Fibroblast of skin of right quadriceps (primary cell): ENCODE measurements at places on chromosomes 2 and 18.

DNA sequence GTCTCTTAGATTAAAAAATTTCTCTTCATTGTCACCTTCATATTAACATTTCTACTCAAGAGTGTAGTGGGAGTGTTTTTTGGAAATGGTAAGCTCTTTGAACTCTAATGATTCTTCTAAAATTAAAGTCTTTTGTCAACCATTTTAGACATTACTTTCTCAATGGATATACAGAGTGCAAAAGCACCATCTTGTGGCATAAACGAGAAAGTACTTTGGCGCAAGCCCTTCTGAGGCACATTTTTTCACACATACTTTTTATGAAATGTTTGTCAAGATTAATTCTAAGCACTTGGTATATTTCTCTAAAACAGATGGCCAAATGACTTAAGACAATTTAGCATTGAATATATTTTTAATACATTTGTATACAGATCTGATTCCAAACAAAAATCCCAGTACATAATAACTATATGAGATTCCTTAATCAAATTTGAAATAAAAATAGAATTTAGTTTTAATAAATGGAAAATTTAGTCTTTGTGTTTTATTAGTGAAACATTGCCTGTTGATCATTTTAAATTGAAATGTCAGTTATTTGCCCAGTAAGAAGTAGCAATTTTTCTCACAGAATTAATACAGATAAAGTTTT lies 63.3 kb upstream of the GALNT5 start:
- peak; percentile 69 for DNase-seq

- DNase-seq, result no peak
These were observed 72.6 kb downstream of the EMX1 start for GRCh38 chr2:72989770-72990556.

- peak; percentile 96 for DNase-seq
These were observed 22.2 kb downstream of the NFE2L2 start for GRCh38 chr2:177242121-177242987.

DNA sequence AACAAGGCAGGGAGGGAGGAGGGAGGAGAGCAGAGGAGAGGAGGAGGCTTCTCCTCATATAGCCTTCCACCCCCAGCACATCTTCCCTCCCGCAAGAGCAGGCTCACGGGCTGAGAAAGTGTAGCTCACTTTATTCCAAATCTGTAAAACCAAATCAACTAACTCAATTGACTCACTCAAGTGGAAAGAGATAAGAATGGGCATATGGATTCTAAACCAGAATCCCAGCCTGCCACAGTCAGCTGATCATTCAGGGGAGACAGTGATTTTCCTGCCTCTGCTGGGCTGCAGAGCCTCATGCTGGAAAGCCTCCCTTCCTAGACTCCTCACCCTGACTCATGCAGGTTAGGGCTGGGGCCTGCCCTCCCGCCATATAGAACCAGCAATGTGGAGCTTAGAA lies 4.2 kb upstream of the TWSG1 start:
- DNase-seq, result no peak

DNA sequence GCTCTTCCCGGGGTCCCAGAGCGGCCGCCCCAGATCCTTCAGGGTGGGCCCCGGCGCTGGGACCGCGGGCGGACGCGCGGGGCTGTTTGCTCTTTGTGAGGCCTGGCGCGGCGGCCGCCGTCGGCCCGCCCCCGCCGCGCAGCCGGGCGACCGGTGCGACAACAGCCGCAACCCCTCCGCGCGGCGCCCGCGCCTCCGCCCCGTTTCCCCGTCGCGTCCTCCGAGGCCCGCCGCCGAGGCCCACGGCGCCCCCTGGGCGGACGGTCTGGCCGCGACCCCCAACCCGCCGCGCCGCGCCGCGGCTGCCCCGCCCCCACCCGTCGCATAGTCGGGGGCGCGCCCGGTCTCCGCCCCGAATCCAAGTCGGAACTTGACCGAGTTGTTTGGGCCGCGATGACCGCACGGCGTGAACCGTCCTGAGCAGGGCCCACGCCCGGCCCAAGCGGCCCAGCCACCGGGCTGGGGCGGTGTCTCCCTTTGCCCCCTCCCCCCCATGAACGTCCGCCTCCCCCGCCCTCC lies 448 bp downstream of the YPEL5 start:
- DNase-seq, result no peak

- DNase-seq, result no peak
These were observed 98.1 kb downstream of the CRIM1 start for GRCh38 chr2:36453652-36454051.

- DNase-seq, result peak; percentile 89
These were observed 203.5 kb upstream of the TWIST2 start for GRCh38 chr2:238644095-238645081.

- DNase-seq, result no peak
These were observed 44.4 kb upstream of the AGPS start for GRCh38 chr2:177348118-177348654.

DNA sequence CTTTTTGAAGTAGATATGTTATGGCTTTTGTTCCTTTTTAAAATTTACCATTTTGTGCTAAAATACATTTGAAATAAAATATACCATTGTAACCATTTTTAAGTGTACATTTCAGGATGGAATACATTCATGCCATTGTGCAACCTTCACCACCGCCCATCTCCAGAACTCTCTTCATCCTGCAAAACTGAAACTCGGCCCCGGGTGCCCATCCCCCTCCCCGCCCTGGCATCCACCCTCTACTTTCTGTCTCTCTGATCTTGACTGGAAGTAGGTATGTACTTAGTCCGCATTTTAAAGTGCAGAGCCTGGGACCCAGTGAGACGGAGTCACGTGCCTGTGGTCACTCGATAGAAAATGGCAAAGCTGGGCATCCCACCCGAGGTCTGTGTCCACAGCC lies 45.6 kb downstream of the DIPK1C start:
- no peak for DNase-seq

GRCh38 chr2:120805011-120805410 lies 69.3 kb downstream of the GLI2 start:
- DNase-seq, result no peak

DNA sequence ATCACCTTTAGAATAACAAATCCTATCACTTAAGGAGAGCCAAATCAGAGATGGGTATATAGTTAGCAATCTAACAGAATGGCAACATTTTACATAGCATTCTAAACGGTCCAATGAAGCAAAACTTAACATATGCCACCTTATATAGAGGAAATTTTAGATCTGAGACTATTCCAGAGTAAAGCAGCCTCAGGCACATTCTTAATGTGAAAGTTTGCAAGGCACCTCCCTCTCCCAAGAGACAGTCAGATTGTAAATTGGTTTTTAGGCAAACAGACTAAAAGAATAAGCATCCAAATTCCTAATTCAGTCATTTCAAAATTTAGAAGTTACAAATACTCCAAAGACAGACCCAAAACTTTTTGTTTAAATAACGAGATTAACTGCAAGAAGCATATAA lies 292.9 kb downstream of the STK39 start:
- no peak for DNase-seq

DNA sequence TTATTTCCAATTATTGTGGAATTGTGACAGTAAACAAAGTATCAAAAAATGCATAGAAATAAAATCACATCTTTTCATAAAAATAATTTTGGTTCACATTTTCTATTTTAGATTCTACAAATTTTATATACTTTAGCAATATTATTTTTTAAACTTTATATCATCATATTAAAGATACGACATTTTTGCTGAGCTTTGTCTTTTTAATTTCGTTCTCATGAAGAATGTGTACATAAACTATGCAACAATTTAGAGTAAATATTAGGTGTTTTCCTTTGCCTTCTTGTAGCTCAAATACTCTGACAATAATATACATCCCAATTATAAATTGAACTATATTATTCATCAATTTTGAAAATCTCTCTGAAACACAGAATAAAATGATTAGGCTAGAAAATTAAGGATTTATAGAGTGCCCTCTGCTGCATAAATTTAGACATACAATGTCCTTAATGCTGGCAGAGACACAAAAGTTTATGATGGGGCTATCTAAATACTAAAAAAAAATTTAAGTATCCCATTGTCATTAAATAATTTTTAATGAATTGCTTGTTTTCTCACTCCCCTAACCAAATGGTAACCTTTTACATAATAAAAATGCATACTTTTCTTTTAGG lies 45.7 kb downstream of the CCDC102B start:
- DNase-seq, result no peak

DNA sequence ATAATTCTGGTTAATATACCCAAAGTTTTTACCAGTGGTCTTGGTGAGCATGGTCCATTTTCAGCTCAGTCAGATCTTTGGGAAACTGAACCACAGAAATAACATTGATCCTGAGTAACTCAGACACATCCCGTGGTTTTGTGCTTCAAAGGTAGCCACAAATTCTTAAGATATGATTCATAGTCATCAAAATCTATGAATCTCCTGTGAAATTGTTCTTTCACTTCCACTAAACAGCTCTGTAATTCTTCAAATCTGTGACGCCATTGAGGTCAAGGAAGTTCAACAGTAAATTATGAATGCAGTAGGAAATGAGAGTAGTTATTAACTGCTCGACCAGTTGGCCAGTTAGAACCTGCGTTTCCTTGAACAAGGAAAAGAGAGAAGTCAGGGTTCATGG lies 147.3 kb downstream of the IRS1 start:
- DNase-seq, result peak; percentile 97

DNA sequence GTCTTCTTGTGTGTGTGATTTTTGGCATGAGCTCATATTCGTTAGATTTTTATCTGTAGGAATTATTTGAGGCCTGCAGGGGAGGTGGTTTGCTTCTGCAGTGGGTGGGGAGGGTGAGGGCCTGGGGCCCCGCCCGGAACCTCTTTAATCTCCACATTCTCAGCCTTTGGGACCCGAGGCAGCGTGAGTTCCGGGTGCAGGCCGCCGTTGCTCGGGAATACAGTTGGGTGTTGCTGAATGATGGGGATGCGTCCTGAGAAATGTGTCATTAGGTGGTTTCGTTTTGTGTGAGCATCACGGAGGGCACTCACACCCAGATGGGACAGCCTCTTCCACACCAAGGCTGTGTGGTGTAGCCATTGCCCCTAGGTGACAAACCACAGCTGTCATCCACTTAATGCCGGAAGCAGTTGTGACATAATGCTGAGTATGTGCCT lies 13.7 kb upstream of the GAL3ST2 start:
- DNase-seq, result no peak

- DNase-seq, result no peak
These were observed 329.9 kb downstream of the HRH4 start for GRCh38 chr18:24790347-24790746.

GRCh38 chr2:117656546-117656945 lies 157.9 kb upstream of the DDX18 start:
- DNase-seq, result no peak

- DNase-seq, result peak; percentile 50
These were observed 5.2 kb upstream of the C18orf63 start for GRCh38 chr18:74310411-74310810.

- DNase-seq, result peak; percentile 89
These were observed 259.4 kb downstream of the ANAPC1 start for GRCh38 chr2:111624411-111625156.

GRCh38 chr2:10722252-10722825 lies 909 bp downstream of the ATP6V1C2 start:
- no peak for DNase-seq

- peak; percentile 75 for DNase-seq
These were observed 7.5 kb upstream of the CCDC195 start for GRCh38 chr2:224723586-224724217.

- DNase-seq, result peak; percentile 91
These were observed 20.8 kb upstream of the MLPH start for GRCh38 chr2:237466211-237466610.

- DNase-seq, result no peak
These were observed 1679.0 kb downstream of the SUCLG1 start for GRCh38 chr2:82780050-82780449.

DNA sequence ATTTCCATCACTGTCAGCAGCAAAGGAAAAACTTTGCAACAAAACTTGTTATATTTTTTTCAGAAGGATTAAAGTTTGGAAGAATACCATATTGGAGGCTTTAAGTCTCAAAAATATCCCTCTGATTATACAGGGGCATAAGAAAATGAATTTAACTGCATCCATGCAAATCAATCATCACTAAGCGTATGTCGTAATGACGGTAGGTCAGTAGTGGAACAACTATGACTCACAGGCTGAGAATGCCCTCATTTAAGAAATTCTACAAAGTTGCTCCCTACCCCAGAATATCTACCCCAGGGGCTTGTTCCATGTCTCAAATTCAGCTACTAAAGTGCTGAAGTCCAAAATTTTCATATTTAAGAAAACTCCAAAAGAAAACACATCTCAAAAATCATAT lies 12.5 kb upstream of the NAB1 start:
- DNase-seq, result peak; percentile 80

- no peak for DNase-seq
These were observed 137.7 kb upstream of the PKDCC start for GRCh38 chr2:41910126-41910525.

DNA sequence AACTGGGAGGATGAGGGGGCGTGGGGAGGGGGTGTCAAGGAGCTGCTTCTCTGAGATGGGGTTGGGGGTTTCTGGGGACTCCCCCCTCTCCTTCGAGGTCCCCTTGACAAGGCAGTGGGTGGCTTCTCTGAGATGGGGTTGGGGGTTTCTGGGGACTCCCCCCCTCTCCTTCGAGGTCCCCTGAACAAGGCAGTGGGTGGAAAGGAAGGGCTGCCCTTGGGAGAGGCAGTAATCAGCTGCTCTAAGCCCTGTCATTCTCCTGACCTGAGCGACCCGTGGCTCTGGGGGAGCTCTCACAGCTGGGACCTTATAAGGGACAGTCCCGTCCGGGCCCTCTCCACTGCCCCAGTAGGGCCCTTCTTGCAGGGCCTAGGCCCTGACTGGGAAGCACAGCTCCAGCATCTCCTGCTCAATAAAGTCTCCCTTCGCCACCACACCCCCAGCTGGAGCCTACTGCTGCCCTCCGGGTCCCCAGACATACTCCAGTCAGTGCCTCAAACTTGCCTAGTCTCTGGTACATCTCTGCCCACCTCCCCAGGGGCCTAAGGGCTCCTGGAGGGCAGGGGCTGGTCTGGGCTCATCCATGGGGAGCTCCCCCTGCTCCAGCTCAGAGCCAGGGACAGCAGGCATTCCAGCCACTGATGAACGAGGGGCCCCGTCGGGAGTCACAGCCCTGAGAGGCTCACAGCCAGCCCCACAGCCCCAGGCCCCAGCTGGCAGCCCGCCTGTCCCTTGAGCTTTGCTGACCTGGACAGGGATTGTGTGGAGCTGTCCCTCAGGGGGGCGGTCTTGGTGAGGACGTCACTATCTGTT lies 2.8 kb downstream of the GAREM2 start:
- no peak for DNase-seq

- no peak for DNase-seq
These were observed 99.9 kb downstream of the RBBP8 start for GRCh38 chr18:23033056-23033455.

GRCh38 chr2:206245265-206245672 lies 29.2 kb upstream of the ZDBF2 start:
- no peak for DNase-seq

GRCh38 chr2:212523756-212524155 lies 14.8 kb downstream of the ERBB4 start:
- no peak for DNase-seq

GRCh38 chr2:196592331-196592910 lies 47.1 kb upstream of the CCDC150 start:
- DNase-seq, result peak; percentile 44

DNA sequence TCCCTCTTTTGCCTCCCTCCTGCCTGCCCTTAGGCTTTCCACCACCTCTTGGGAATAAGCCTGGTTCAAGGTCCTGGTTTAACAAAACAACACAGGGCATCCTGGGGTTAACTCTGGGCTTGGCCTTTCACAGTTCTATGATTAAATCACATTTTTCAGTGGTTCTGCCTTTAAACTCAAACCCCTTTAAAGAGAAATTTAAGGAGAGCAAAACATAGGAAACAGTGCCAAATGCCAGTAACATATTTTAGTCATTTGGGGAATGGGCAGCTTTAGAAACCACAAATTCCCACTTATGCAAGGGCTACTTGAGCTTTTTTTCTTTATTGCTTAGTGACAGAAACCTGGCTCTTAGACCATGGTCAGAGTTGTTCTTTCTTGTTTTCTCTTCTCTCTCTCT lies 112.2 kb upstream of the FZD5 start:
- DNase-seq, result peak; percentile 28

GRCh38 chr2:86037141-86037794 lies 68.4 kb downstream of the POLR1A start:
- peak; percentile 31 for DNase-seq
